Activated T-helper 17 cell treated with anti-CD3 and anti-CD28 coated beads, Interleukin-2, amount 50 U/mL, for 72 hours (primary cell): ENCODE measurements at places on chromosomes 12 and 14. TPM values are rescaled to one million over a fixed set of nuclear protein-coding genes. Genes with fewer than 3 reads are reported as not detected.

PMEL gene
- total RNA-seq = 0.30 TPM

GRCh38 chr14:93331002-93331727, 1.7 kb downstream of the BTBD7 start:
- no peak for ATAC-seq

VSIG10 gene
- 5.9 TPM for total RNA-seq

FSCB gene
- total RNA-seq = not detected

- ATAC-seq = peak; percentile 47
These were observed 20.8 kb downstream of the HSP90AA1 start for GRCh38 chr14:102066041-102066451.

DNA sequence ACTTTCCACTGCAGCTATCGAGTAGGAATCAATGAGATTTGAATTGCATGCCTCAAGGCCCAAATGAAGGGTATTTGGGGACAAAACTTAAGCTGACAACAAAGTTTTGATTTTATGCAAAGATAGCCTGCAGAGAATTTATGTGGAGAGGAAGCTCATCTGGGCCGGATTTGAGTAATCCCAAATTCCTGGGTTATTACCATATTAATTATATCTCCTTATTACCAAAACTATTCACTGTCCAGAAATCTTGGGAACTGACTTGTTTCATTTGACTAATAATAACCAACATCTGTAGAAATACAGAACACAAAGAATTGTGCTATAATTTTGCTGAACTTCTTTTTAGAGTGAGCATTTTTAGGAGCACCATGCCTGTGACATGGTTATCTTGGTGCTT, 70.4 kb downstream of the KITLG start:
- ATAC-seq = no peak

ATXN7L3B gene
- 16.3 TPM for total RNA-seq

KITLG gene
- not detected for total RNA-seq

- ATAC-seq = no peak
These were observed 3.9 kb downstream of the SAMD4A start for GRCh38 chr14:54570631-54571415.

- no peak for ATAC-seq
These were observed 53.4 kb upstream of the AMN start for GRCh38 chr14:102868956-102869547.

MMP17 gene
- total RNA-seq = 0.32 TPM

GRCh38 chr12:44573723-44574122, 302.4 kb downstream of the NELL2 start:
- no peak for ATAC-seq

GRCh38 chr14:90651271-90651804, 164.9 kb downstream of the TTC7B start:
- ATAC-seq = no peak

DNA sequence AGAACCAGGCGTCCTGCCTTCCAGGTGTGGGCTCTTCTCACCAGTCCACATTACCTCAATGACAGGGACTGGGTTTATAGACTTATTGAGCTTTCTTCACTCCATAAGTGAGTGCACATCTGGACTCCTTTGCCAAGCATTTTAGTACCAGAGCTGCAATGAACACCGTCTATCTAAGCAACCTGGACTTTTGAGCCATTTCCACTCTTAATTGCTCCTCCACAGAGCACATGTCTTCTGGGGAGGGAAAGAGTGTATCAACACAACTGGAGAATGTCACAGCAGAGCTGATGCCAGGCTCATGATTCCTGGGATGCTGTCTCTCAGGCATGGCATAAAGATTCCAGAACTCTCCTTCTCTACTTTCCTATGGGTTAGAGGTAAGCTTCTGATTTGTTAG, 43.0 kb upstream of the BDKRB2 start:
- ATAC-seq = no peak

DNA sequence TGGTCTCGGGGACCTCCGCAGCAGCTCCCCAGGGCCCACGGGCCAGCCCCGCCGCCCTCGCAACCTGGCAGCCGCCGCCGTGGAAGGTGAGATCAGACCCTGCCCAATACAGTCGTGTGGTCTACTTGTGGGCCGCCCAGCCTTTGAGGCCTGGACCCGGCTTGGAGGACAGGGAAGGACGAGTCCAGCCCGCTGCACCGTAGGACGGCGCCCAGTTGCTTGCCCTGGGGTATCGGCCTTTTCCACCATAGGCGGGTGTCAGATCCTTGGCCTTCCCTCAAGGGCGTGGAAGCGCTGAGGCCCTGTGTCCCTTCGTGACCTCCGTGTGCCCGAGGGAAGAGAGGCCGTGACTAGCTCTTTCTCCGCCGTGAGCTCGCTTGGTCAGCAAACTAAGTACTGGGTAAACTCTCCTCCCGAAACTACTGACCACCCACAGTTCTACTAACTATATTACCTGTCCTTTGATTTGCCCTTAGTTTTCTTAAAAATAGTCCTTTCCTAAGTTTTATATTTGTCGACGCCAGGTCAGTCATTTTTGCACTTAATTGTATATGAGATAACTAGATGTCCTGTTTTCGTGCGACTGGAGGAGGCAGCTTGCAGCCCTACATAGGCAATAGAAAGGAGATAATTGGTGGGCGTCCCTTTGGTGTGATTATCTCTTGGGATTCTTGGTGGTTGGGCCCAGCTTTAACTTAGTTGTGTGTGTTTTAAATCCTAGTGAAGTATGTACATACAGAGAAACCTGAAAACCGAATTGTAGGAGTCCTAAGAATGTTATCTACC, 757 bp downstream of the SLC25A3 start:
- peak; percentile 16 for ATAC-seq

KRT72 gene
- total RNA-seq = not detected

GRCh38 chr14:104138098-104138717, at the start of gene KIF26A:
KIF26A (plus strand) TSS chr14:104138587; CDS start chr14:104138723, 136 bp downstream.
- ATAC-seq = peak; percentile 53

GRCh38 chr12:100213016-100213891, 12.6 kb downstream of the ACTR6 start:
- no peak for ATAC-seq

DNA sequence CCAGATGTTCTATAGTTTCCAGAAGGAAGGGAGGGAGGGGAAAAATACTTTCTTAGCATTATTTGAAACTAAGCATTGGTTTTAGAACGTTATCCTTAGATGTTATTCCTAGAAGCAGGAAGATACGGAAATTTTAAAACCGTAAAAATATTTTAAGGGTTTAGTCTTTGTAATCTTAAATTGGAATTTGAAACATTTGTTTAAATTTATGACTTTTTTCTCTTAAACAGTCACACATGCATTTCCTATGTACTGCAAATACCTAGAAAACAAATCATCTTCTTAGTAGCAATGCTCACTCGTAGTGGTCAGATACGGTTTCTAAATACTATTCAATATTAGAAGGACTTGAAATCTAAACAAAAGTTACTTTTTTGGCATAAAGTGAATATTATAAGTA, 282.0 kb downstream of the ERC1 start:
- ATAC-seq = no peak

DNA sequence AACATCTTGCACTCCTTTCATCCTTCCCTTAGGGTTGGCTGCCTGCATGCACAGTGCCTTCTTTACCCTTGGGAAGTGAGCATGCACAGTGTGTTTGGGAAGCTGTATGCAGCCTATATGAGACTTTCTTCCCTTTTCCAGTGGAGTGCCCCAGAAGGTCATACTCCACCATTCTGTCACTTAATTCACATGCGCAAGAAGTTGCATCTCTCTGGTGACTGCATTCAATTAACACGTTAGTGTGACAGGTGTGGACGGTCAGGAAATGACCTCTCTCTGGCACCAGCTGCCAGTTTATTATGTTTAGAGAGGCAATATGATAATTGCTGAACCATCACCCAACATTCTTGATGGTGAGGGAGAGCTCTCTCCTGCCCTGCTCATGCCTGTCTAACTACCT, 770.0 kb downstream of the FLRT2 start:
- ATAC-seq = no peak

GRCh38 chr14:84874436-84874835, 655.5 kb upstream of the FLRT2 start:
- ATAC-seq = no peak

- ATAC-seq = peak; percentile 37
These were observed 329.6 kb downstream of the TMTC2 start for GRCh38 chr12:83016218-83016835.

SLC6A12 gene
- total RNA-seq = not detected

DNA sequence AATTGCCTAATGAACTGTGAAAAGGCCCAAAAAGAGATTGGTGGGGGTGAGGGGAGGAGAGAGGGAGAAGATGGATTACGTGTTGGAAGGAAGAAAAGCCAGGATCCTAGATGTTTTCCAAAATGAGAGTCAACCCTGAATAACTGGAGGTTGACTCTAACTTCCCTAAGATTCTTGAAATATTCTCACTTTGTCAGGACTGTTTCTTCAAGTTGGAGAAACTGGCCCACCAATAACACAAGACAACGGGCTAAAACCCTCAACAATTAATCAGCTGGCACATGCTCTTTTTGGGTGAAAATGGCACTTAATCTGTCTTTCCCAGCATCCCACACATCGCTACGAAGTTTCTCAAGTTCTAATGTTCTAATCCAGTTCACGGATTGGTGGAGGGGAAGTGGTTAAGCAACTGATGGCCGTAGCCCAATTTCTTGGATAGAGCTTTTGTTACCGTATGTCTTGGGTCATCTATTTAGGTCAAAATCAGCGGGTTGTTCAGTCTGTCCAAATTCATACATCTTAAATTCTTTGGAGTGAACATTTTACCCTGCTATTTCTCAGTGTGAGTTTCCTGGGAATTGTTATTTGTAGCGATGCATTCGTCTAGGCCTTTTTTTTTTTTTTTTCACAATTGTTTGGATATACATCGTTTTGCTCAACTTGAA, 49.0 kb downstream of the GPHB5 start:
- ATAC-seq = no peak

- ATAC-seq = no peak
These were observed 4.9 kb downstream of the CERS5 start for GRCh38 chr12:50162230-50162629.

DNA sequence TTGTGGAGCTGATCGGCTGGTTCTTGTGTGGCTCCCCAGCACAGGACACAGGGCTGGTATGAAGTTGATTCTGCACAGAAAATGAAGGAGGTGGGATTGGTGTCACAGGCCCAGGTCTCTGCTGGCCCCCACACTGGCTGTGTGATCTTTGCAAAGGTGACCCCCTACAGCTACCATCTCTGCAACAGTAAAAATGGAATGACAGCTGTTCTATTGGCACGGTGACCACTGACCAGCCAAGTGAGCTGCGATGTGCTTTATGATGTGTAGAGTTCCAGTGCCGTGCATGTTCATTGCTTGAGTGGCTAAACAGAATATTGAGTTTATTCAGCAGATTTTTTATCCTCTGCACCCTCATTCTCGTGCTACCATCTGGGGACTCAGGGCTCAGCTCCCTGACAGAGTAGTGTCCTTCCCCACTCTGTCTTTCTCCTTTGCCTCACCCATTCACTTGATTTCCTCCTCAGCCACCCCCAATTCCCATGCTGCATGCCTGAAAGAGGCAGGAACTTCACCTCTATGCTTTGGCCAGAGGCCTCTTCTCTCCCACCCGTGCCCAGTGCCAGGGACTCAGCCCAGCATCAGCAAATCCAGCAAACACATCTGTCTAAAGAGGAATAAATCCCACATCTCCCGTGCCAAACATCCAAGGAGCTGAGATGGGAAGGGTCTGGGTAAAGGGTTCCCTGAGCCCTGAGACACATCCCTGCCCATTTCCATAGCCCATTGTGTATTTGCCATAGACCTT, 21.2 kb downstream of the C14orf132 start:
- no peak for ATAC-seq

MOAP1 gene
- total RNA-seq = 25.4 TPM

PYM1 gene
- total RNA-seq = 35.6 TPM

DNA sequence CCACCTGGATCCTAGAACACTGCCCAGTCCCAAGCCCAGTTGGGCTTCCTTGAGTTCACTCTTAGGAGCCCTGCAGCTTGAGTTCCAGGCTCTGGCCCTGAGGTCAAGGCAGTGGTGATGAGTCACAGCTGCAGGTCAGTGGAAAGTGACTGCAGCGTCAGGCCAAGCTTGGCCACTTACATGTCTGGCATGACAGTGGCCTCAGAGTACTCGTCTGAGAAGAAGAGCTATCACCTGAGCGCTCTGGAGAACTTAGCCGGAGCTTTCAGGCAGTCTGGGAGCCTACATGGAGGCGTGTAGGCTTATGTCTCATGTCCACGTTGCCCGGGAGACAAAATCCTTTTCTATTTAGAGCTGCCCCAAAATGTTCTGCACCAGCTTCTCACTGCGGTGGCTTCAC, 75.6 kb downstream of the ARL6IP4 start:
- no peak for ATAC-seq

- no peak for ATAC-seq
These were observed 5.8 kb downstream of the PLEKHD1 start for GRCh38 chr14:69490219-69490918.

- peak; percentile 32 for ATAC-seq
These were observed 455.8 kb downstream of the PCNX1 start for GRCh38 chr14:71362920-71363584.

GRCh38 chr14:98512501-98513251, 759.3 kb downstream of the BCL11B start:
- peak; percentile 79 for ATAC-seq

DNA sequence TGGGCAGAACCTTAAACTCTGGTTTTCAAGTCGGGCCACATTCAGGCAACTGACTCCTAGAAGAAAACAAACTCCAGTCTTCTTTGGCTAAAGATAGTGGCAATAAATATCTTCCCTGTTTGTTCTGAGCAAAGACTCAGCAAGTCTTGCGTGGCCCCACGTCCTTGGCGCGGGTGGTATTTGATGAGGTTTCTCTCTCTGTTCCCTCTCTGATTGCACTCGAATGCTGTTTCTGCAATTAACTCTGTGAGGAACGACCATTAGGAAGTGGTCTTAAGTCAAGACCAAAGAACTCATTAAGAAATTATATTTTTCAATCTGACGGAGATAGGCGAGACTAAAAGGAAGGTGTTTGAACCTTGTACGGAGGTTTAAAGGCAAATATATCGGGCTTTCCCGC, 177.6 kb downstream of the TMEM132C start:
- no peak for ATAC-seq
